ENCODE measurements at places on chromosomes 7 and 10.

DNA sequence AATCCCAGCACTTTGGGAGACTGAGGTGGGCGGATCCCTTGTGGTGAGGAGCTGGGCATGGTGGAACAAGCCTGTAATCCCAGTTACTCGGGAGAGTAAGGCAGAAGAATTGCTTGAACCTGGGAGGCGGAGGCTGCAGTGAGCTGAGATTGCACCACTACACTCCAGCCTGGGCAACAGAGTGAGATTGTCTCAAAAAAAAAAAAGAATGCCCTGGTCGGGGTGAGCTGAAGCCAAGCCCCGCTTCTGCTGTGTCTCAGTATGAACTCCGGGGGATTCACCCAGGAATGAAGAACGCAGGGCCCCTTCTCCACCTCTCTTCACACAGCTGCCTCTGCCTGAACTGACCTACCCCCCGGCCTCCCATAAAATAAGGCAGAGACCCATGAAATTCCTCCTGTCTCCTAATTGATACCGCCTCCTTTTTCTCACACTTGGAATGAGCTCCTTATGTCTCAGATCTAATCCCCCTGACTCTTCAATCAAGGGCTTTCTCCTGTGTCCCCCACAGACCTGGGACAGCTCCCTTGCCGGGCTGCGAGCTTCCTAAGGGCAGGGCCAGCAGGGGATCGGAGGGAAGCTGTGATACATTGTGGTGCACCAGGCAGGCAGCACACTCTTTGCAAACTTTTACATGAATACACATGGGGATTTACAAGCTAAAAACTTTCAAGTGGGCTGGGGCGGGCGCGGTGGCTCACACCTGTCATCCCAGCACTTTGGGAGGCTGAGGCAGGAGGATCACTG lies 911 bp upstream of the ZP3 start:
- no peak for DNase-seq

DNA sequence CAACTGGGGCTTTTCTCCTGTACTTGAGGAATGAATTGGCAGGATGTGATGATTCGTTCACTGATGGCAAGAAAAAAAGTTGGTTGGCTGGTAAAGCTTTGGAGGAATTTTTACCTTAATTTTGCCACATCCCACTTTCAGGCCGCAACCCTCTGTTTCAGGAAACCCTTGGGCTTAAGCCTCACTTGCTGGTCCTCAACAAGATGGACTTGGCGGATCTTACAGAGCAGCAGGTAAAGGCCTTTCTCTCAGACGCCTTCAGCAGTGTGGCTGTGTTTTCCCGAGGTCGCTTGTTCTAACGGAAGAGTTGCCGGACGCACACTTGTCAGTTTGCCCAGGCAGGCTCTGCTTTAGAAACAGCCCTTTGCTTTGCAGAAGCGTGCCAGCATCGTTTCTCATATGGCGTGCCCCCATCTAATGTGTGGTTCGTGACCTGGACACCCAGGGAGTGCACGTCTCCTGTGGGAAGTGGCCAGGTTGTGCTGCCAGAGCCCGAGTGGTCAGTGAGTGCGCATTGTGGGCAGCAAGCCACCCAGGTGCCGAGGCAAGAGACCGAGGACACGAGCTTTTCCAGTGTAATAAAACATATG lies 2.2 kb downstream of the MTG1 start:
- no peak for DNase-seq

- no peak for DNase-seq
Measured at GRCh38 chr7:117229350-117229749, 93.5 kb downstream of the WNT2 start.

DNA sequence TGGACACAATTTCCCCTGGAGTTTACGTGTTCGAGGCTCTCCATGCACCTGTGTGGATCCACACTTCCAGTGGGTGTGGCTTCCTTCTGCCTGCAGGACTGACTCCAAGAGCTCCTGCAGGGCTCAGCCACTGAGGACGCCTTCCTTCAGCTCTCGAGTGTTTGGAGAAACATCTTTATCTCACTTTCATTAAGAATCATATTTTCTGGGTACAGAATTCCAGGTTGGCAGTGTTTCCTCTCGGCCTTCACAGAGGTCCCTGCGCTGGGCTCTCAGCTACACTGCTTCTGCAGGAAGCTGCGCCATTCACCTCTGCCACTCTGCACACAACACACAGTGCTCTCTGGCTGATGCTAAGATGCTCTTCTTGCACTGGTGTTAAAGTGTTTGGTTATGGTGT lies 69.9 kb upstream of the NKX6-2 start:
- no peak for DNase-seq

GRCh38 chr10:4334015-4334414 lies 492.0 kb upstream of the AKR1E2 start:
- DNase-seq, result no peak

GRCh38 chr10:89645742-89646172 lies 715 bp upstream of the PANK1 start:
- DNase-seq, result no peak

GRCh38 chr7:69908454-69908853 lies 310.2 kb downstream of the AUTS2 start:
- peak; percentile 70 for DNase-seq

All from NCI-H1930 (cell line).